K562 (cell line): ENCODE measurements at places on chromosomes 2 and 18.
A peak's percentile ranks its signal among the peaks of the same experiment; 100 is the strongest.

DNA sequence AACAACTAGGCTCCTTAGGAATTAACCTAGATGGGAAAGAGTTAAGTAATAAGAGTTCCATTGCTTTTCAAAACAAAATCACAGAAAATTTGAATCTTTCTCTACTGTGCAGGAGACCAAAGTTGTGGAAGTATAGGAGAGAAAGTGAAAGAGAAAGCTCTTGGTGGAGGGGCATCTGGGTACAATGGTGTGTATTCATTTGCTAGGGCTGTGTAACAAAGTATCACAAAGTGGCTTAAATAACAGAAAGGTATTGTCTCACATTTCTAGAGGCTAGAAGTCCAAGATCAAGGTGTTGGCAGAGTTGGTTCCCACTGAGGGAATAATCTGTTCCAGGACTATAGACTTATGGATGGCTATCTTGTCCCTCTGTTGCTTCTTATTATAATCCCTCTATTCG, 50.5 kb upstream of the GORASP2 start:
- H3K36me3 ChIP-seq = no peaks in the 10 kb centered on the region
- H3K27me3 ChIP-seq = peaks cover 27% of the 10 kb centered on the region; the same call in 2 of the 3 replicates
- no peak for DNase-seq
- no peak overlapping the region for H3K4me3 ChIP-seq

DNA sequence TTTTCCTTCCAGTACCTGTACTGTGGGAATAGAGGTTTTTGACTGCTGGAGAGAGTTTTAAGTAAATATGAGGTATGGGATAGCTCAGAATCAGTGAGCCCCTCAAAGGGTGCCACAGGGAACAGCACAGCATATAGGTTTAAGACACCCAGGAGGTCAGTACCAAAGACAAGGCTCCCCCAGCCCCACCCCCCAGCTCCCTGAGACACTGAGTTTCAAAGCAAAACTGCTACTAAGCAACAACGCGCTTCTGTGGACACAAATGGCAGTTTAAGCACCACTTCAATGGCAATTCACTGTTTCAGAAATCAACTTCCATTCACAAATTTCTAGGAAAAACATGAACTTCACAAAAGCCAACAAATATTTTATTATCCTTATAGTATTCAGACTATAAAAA, 15.2 kb downstream of the E2F6 start:
- no peak for DNase-seq
- H3K4me1 ChIP-seq = no peaks in the 10 kb centered on the region
- H3K4me3 ChIP-seq = no peak overlapping the region
- H3K27me3 ChIP-seq = no peaks in the 10 kb centered on the region
- peaks cover 94% of the 10 kb centered on the region for H3K36me3 ChIP-seq
- H3K27ac ChIP-seq = no peak overlapping the region

- H3K4me3 ChIP-seq = no peak overlapping the region
- no peaks in the 10 kb centered on the region for H3K27me3 ChIP-seq
- no peak overlapping the region for H3K27ac ChIP-seq
- no peaks in the 10 kb centered on the region for H3K36me3 ChIP-seq
- no peaks in the 10 kb centered on the region for H3K4me1 ChIP-seq
Measured at GRCh38 chr18:4181086-4181485, 274.0 kb downstream of the DLGAP1 start.

DNA sequence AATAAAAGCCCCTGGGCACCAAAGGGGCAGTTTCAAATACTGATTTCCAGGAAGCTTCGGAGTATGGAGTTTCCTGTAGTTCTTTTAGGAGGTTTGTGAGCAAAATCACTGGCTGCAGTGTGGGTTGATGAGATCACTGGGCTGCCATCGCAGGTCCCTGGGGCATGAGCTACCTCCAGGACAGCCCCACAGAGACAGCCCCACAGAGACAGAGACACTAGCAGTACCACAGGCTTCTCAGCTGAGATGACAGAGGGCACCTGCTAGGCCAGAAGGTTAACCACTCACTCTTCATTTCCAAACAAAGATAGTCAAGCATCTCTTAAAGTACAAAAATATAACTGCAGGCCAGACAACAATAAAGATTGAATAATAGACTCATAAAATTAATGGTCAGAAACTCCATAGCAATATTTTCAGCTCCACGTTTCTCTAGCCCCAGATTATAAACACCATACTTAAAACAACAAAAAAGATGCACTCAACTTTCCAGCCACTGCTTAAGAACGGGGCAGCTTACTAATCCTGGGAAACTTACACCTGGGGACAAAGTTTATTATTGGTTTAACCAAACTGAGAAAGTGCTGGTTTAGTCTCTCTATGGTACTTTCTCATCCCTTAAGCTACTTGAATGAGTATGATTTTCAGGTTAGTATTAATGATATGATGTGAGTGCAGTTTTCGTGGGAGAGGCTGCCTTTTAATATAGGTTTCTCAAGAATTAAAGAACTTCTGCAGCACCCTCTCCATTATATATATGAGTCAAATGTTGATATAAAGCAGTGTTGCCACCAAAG, 11.6 kb downstream of the AFF3 start:
- DNase-seq = no peak
- H3K4me3 ChIP-seq = no peak overlapping the region
- H3K27ac ChIP-seq = no peak overlapping the region
- no peaks in the 10 kb centered on the region for H3K4me1 ChIP-seq

DNA sequence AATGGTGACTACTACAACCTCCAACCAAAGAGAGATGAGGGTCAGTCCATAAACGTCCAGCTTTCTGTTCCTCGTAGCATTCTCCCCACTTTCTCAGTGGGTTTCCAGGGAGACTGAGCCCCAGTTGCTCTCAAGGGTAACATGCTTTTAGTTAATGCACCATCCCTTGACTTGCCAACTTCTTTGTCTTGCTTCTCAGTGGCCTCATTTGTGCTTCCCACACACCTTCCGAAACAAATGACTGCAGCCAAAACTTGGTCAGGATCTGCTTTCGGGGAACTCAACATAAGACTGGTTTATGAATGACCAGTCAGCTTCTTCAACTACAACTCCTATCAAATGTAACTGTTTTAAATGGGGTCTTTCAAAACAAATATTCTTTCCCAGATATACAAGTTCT, 94.1 kb downstream of the COL6A3 start:
- DNase-seq = no peak
- no peak overlapping the region for H3K4me3 ChIP-seq
- H3K27me3 ChIP-seq = peaks cover 8% of the 10 kb centered on the region

GRCh38 chr2:175251425-175252041, 70.0 kb upstream of the ATP5MC3 start:
- 0 out of 2 replicates have a peak, but pooled peaks cover 4% of the 10 kb centered on the region for H3K27me3 ChIP-seq
- H3K4me3 ChIP-seq = no peak overlapping the region
- no peak overlapping the region for H3K27ac ChIP-seq
- DNase-seq = peak; percentile 36
